ENCODE measurements at places on chromosomes 7 and 10.

- no peak for DNase-seq
Measured at GRCh38 chr10:64537928-64538327, 1016.7 kb downstream of the REEP3 start.

GRCh38 chr10:24973163-24973562 lies 20.8 kb upstream of the PRTFDC1 start:
- no peak for DNase-seq

DNA sequence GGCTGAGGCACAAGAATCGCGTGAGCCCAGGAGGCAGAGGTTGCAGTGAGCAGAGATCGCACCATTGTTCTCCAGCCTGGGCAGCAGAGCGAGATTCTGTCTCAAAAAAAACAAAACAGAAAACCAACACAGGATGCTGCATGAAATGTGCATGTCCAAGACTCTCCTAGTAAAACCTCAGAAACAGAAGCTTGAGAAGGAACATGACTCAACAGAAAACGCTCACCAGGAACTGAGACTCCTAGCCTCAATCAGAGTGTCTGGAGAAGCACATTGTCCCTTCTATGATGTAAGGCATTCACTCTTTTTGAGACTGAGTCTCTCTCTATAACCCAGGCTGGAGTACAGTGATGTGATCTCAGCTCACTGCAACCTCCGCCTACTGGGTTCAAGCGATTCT lies 168.3 kb downstream of the MYOF start:
- DNase-seq = no peak

- DNase-seq = no peak
Measured at GRCh38 chr10:1324903-1325302, 268.7 kb downstream of the WDR37 start.

DNA sequence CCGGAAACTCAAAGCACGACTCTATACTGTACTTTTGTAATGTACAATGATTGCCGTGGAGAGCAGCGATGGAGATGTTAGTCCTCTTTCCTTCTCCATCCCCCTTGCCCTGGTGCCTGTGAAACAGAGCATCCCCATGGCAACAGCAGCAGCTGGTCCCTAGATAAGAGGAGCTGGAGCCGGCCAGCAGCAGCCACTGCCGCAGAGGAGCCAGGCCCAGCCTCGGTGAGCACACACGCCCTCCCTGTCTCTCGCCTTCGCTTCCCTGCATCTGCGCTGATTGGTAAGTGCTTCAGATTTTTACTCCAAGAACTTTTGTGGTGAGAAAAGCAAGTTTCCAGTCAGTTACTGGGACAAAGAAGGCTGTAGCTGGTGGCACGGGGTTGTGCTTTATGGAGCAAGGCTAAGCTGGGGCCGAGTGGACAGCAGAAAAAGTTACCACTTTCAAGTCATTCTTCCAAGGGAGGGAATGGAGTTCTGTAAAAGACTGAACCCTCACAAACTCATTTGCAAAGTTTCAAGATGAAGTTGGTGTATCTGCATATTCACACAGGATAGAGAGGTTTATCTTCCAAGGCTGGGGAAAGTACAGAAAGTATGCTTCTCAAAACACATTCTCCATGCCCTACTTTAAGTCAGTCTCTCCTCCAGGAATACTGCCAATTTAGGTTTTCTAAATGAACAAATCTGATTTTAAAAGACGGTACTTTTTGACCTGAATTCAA lies at the start of gene PPP1R17:
Gene PPP1R17 (plus strand): TSS at position 192 of the 725 bp plus-strand sequence. CDS start 5,227 bp downstream, outside the sequence.
- no peak for DNase-seq

DNA sequence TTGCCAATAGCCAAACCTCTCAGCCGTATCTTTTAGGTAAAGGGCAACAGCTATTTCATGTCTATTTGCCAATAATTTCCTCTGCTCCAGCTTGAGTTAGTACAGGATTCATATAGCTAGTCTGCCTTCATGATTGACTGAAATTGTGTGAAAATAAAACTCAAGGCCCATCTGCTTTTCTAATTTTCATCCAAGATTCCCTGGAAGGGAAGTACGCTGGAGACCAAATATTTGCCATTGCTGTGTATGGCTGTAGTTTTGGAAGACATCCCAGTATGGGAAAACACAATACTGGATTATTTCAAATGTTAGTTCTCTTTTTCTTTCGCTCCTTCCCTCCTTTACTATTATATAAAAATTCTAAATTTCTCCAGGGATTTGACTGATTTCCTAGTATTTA lies 652.4 kb downstream of the CNTNAP2 start:
- no peak for DNase-seq

GRCh38 chr7:110988890-110989501 lies 101.9 kb upstream of the LRRN3 start:
- DNase-seq = no peak

GRCh38 chr10:48500771-48501170 lies 104.1 kb downstream of the ARHGAP22 start:
- DNase-seq = no peak

- peak; percentile 21 for DNase-seq
Measured at GRCh38 chr7:111090846-111091245, at the start of gene LRRN3. LRRN3 (plus strand) TSS chr7:111091127; CDS start chr7:111122773, 31,646 bp downstream.

GRCh38 chr7:103991406-103991805 lies 1.9 kb upstream of the RELN start:
- DNase-seq = no peak

DNA sequence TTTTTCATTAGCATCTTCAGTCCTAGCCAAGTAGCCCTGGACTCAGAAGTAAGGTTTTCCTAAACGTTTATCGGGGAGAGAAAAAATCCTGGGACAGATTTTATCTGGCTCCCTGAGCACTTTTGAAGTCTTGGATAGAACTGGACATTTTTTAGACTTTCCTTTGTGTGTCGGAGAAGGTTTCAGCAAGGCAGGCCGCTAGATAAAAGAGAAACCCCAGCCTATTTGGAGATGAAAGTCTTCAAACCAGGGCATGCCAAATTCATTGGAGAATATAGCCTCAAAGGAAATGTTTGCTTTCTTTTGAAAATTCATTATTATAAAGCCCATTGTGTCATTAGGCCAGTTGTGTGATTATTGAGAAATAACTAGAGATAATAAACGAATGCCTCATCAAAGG lies 228.1 kb downstream of the BAMBI start:
- no peak for DNase-seq

DNA sequence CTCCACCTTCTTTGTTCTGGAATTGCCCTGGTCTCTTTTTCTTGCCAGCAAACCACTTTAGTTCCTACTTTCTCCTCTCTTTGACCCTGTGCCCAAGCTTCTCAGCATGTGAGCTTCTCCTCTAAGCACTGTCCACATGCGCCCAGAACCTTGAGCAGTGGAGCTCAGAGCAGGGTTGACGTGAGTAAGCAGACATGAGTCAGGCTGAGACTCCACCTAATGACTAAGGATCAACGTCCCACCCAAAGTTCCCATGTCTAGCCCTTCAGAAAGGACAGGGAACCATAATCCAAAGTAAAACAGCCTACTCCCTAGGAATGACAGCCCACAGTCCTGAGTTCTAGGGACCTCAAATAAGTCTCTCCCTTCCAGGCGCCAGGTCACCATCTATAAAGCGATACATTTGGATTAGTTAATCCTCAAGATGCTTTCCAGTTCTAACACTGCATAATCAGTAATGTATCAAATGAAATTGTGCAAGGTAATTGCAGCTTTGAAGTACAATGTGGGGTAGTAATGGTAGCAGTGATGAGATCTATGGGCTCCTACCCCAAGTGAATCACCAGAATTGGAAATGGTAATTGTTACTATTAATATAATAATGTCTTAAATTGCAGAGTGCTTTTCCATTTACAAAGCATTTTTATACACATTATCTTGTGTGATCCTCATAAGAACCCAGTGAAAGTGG lies 44.5 kb downstream of the KCNMA1 start:
- DNase-seq = no peak

DNA sequence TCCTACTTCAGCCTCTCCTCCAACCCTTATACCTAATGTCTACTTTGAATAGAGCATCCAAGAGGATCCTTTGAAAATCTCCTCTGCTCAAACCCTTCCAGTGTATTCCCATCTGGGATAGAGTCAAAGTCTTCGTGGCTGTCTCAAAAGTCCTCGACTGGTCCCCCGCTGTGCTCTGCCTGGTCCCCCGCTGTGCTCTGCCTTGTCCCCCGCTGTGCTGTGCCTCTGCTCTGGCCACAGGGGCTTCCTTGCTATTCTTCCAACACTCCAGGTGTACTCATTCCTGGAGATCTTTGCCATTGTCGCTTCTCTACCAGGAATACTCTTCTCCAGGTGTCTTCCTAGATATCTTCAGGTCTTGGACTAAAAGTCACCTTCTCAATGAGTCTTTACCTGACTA lies 36.1 kb upstream of the COMMD3 start:
- DNase-seq = no peak

- no peak for DNase-seq
Measured at GRCh38 chr7:17301471-17302456, 3.3 kb downstream of the AHR start.

DNA sequence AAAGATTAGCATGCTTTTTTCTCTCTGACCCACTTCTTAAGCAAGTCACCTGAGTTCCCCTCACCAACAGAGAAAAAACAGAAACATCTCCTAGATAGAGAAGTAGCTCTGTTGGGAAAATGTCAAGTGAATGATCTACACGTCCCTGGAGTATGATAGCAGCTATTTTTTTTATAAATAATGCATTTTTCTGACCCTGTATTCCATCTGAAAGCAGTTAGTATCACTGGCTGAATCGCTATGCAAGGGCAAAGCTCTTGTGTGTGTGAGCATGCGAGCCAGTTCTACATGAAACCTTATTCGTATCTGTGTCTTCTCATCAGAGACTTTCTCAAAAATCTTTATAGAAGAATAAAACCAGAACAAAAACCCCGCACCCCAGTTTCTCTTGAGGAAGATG lies 8.2 kb downstream of the ANKMY2 start:
- no peak for DNase-seq

- DNase-seq = no peak
Measured at GRCh38 chr10:106577266-106577665, 587.2 kb downstream of the SORCS1 start.

DNA sequence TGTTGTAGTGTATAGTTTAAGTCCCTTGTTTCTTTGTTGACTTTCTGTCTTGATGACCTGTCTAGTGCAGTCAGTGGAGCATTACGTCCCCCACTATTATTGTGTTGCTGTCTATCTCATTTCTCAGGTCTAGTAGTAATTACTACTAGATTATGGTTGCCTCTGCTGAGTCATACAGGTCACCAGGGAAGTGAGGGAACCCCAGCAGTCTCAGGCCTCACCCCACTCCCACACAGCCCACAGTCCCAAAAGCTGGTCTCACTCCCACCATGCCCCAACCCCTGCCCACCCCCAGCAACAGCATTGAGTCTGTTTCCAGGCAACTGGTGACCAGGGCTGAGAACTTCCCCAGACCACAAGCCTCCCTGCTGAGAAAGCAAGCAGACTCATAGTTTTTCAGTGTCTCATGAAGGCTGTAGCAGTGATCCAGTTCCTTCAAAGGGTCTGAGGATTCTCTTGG lies 88.0 kb downstream of the PLXDC2 start:
- no peak for DNase-seq

DNA sequence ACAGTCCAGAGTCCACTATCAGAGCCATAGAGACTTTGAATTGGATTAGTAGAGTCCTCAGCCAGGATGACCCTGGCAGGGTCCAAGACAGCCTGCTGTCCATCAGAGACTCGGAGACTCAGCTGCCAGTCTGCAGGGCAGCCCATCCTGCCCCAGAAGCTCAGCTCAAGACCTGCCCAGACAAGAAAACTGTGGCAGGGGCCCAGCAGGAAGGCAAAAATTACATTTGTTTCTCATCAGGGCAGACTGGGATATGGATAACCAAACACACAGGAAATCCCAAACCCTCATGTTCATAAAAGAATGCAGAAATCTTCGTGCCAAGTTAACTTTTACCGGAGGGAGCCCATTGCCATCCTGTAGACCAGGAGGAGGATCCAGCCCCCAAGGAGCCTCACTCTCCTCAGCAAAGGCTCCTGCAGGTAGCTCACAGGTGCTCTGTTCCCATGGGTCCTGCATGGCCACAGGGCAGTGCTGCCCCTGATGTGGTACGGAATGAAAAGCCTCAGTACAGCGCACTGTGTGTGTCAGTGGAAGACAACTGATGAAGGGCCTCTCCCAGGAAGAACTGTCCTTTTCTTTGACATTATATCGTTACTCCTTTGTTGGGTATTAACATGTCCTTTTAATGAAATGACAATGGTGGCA lies 222.2 kb downstream of the KCNMA1 start:
- DNase-seq = no peak

DNA sequence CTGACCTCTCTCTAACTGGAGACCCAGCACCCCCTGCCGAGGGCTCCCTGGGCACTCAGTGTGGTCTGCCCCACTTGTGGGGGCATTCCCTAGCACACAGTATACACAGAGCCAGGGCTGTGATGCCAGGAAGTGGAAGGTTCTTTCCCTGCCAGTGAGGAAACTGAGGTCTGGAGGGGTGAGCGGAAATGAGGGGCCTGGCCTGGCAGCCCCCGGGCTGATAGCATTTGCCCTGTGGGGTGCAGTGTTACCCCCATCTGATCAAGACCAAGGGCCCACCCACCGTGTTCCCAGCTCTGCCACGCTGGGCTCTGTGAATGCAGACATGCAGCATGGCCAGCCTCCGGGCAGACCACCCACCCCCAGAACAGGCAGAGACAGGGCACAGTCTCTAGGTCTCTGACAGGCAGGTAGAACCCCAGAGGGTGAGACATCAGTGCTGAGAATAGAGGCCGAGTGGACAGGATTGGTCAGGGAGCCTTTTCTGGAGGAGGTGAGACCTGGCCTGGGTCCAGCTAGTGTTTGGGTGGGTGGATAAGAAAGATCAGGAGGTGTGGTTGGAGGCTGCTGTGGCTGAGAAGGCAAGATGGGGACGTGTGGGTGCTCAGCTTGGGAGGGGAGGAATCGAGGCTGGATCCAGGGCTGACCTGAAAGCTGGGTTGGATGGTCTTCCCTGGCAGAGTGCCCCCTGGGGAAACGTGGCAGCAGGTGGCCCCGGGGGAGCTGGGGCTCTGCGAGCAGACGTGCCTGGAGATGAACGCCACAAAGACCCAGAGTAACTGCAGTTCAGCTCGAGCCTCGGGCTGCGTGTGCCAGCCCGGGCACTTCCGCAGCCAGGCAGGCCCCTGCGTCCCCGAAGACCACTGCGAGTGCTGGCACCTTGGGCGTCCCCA lies 10.8 kb upstream of the ZNF862 start:
- no peak for DNase-seq

DNA sequence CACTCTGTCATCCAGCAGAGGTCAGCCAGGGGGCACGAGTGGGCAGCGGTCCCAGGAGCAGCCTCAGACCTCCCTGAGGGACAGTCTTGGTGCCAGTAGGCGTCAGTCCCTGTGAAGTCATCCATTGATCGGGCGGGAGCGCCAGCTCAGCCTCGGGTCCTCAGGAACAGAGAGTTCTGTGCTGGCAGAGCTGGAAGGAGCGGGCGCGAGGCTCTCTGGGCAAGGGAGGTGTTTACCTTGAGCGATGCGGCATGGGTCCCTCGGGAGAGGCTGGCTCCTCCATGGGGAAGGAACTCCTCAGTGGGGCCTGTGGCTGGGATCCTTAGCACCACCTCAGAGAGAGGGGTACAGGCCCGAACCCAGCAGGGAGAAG lies 101.1 kb upstream of the PPIF start:
- DNase-seq = no peak

GRCh38 chr7:132751244-132751647 lies 175.0 kb upstream of the PLXNA4 start:
- no peak for DNase-seq

- no peak for DNase-seq
Measured at GRCh38 chr7:23106057-23106822, 655 bp downstream of the KLHL7 start.

GRCh38 chr7:43385856-43386255 lies 197.1 kb upstream of the STK17A start:
- DNase-seq = no peak

- DNase-seq = no peak
Measured at GRCh38 chr10:96789571-96790108, 42.5 kb upstream of the LCOR start.

GRCh38 chr10:46236941-46237681 lies 49.7 kb upstream of the ANTXRL start:
- peak; percentile 6 for DNase-seq

GRCh38 chr10:72567889-72568640 lies 57.8 kb downstream of the MICU1 start:
- no peak for DNase-seq
